ENCODE measurements at places on chromosomes 1 and 21.

DNA sequence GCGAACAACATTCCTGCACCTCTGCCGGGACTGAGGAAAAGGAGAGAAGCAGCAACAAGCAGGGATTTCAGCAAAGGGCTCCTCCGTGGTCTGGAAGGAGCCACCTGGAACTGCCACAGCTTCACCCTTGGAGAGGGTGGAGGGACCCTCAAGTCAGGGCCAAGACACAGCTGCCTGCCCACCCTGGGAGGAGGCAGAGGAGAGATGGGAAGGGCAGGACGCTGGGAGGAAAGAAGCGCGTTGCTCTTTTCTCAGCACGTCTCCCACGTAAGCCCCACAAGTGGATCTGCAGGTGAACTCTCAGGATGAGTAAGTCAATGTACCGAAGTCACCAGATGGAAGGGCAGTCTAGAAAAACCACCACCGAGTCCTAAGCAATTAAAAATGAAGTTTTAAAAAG, 39.6 kb downstream of the SLC19A1 start:
- DNase-seq, result no peak

DNA sequence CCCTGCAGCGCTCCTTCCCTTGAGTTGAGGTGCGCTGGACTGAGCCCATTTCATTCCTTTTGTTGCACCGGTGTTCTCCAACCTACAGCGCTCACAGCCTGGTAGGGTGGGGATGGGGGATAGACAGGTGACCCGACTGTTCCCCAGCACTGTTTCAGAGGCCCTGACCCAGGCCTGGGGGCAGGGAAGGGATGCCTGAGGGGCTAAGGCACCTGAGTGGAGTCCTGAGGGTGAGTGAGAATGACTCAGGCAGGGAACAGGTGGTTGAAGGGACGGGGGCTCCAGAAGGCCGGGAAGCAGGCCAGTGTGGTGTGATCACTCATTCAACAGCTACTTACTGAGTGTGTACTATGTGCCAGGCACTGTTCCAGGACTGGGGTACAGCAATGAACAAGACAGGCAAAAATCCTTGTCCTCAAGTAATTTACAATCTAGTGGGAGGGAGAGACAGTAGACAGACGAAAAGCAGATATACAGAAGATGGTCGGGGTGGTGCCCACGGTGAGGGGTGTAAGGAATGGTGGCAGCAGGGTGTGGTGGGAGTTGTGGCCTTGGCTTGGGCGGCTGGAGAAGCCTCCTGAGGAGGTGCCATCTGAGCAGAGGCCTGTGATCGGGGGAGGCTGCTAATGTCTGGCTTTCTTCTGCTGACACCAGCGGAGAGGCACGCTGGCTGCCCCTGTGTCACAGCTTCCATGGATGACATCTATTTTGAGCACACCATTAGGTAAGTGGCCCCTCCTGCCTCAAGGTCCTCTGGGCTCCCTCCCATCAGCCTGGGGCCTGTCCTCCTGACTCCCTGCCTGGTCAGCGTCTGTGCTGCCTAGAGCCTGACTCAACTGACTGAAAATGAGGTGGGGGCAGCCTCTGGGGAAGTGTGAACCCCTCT, 37.4 kb downstream of the ACOT11 start:
- no peak for DNase-seq

DNA sequence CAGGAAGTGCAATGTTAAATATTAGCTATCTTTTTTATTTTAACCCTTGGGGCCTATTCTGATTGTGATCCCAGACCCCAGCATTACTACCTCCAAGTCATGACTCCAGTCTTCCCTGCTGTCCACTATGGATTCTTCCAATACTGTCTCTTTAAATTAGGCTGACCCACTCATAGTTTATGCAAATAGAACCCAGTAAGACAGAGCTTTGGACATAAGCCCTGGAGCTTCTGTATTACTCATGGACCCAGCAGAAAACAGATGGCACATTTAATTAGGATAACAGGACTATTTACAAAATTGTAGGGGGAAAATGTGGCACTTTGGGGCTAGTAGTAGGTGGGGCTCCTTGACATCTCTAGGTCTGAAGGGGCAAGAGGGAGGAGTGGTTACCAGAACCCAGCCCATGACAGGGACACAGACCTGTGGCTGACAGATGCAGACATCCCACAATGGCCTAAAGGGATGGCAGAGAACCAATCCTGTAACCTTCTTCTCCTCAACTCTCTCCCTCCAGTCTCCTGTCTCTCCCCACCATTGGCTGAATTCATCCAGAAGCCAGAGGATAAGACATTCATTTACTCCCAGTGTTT, 233.5 kb downstream of the OMA1 start:
- no peak for DNase-seq

DNA sequence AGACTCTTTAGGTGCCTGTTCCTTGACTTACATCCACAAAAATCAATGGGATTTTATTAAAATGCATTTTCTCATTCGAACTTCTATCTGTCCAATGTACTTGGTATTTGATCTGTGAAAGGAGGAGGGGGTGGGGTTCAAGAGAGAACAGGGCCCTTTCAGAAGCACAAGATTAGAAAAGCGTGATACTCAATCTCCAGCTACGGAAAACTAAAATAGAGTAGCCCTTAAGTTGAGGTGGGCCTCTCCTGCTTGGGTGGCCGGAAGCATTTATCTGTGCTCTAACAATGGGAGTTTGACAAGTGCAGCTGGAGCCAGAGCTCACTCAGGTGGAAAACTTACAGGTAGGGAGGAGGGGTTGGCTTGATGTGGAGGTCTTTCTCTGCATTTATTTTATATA, 462 bp upstream of the RXRG start:
- no peak for DNase-seq

GRCh38 chr1:101002551-101002950, 23.0 kb downstream of the DPH5 start:
- no peak for DNase-seq

GRCh38 chr1:173297798-173298391, 90.8 kb upstream of the TNFSF4 start:
- DNase-seq, result no peak

DNA sequence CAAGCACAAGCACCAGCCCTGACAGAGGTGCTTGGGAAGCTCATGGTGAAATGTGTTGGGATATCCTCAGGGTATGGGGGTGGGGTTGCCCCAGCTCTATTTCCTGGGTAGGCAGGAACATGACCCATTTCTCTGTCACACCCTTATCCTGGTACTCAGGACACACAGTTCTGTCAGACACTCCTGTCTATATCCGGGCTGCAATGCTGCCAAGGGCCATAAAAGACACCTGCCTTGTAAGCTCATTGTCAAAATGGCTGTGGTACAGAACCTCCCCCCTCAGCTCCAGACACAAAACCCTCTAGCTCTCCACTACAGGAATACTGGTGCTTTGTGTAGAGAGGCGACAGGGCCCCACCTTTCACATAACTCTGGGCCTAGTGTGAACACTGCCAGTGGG, 636.7 kb downstream of the PLA2G4A start:
- DNase-seq, result no peak
